GM04504 (cell line): ENCODE measurements at places on chromosomes 7 and 10.

DNA sequence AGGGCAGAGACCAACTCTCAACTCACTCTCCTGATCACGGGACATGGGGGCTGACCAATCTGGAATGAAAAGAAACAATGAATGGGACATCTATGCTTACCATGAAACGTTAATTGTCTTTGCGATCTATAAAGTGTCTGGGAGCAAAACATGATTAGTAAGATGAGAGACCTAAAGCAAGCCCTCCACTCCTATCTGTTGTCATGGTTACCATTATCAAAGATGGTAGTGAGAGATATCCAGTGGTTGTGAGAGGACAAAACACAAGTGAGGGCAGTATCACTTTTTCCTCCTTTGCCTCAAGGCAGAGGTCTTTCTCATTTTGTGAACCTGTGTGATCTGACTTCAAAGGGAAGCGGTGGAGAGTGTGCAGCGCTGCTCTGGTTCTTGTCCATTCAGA is 130.1 kb downstream of the LSM5 start:
- DNase-seq, result no peak

GRCh38 chr10:28873540-28873939 is 196.2 kb downstream of the BAMBI start:
- DNase-seq, result no peak

GRCh38 chr10:31774928-31775650 is 153.5 kb downstream of the ARHGAP12 start:
- no peak for DNase-seq

DNA sequence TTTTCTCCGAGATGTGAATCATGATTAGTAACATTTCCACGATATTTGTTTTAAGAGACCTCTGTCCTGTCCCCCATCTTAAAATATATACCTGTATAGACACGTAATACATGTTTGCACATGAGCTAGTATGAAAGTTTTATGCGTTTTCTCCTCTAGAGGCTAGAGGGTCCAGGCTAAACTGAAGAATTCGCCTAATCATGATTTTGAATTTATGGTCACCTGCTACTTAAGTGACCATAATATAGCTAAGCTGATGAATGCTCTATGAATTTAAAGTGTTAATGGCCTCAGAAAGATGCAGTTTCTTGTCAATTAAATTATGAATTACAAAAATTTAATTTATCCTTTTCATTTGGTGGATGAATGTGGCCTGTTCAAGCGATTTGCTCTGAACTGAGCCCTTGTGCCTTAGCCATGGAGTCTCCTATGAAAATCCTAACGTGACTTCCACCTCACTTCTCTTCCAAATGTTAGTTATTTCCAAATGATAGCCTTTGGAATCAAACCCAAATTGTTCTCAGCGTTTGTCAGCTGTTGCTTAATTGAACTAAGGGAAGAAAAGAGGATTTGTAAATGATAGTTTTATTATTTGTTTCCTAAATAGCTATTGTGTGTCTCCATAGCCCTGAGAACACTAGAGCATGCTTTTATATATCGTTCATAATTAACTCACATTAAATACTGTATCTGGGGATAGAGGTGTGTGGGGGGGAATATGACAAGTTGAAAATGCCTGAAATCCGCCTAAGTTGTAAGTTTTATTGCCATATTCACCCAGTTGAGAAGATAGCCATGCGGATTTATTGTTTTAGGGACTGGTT is 2.3 kb downstream of the CELF2 start:
- no peak for DNase-seq

GRCh38 chr7:43530553-43531410 is 52.1 kb upstream of the STK17A start:
- DNase-seq, result no peak
